ENCODE measurements at places on chromosomes 12 and 14.

- H3K4me3 ChIP-seq = no peak overlapping the region
- H3K36me3 ChIP-seq = no peaks in the 10 kb centered on the region
These were observed 123.0 kb downstream of the GLT1D1 start for GRCh38 chr12:128976120-128976738.

DNA sequence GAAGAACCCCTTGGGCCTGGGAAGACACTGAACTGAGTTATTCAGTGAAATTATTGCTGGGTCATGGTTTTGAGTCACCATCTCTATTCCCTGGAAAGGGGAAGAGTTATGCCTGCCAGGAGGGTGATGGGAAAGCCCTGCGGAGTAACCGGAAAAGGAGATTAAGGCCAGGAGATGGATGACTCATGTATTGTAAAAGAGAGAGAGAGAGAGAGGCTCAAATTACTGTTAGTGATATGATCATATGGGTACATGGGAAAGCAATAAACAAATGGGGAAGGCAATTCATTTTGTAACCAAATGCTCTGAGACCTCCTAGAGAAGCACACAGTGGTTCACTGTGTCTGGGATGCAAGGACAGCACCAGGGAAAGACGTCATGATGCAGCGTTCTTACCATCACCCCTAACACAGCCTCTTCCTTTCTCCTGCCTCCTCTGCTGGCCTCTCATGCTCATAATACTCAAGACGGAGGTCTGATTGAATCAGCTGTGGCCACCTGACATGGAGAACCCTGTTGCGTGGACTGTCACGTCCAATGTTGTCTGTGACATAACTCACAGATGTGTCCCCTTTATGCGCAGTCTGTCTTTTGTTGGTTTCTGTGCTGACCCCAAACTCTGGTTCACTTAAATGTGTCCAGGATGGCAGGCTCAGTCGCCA is 243.7 kb downstream of the TMEM132D start:
- H3K27ac ChIP-seq = no peak overlapping the region
- H3K4me3 ChIP-seq = no peak overlapping the region
- H3K36me3 ChIP-seq = no peaks in the 10 kb centered on the region
- DNase-seq = no peak
- no peaks in the 10 kb centered on the region for H3K4me1 ChIP-seq

- no peaks in the 10 kb centered on the region for H3K36me3 ChIP-seq
- no peak overlapping the region for H3K4me3 ChIP-seq
- no peaks in the 10 kb centered on the region for H3K27me3 ChIP-seq
- no peaks in the 10 kb centered on the region for H3K4me1 ChIP-seq
- no peak for DNase-seq
- H3K27ac ChIP-seq = no peak overlapping the region
These were observed 953.5 kb upstream of the MDGA2 start for GRCh38 chr14:48628870-48629269.

DNA sequence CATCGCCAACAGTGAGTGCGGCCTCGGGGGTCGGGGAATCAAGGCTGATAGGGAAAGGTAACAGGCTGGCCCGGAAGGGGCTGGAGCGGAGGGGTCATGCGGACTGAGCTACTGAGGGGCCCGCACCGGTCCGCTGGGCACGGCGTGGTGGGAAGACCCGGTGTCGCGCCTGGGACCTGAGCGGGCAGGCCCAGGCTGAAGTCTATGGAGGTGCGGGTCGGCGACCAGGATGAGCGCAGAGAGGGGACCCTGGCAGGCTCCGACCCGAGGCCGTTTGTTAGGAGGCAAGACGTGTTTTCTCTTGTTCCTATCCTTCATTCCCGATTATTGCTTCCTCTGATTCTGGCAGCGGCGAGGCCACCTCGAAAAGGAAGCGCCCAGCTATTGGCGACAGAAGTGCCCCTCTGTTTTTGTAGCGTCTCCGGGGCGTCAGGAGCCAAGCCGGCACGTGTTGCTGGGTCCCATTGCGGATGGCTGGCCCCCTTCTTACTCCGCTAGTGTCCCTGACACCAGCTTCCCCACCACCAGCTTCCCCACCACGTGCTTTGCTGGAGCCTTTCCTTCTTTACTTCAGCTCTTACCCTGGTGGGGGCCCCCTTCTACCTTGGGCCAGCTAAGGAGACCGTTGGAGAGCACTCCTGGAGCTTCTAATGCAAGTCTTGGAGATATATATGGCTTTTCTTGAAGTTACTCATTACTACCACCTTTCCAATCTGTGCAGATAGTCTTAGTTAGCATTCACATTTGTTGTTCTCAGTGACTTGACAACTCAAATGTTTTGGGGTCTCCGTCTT is 653 bp downstream of the PA2G4 start:
- no peaks in the 10 kb centered on the region for H3K27me3 ChIP-seq
- H3K27ac ChIP-seq = peak overlapping the region; percentile 94
- H3K4me3 ChIP-seq = peak overlapping the region; percentile 71
- peaks cover 10% of the 10 kb centered on the region for H3K4me1 ChIP-seq
- no peak for DNase-seq

GRCh38 chr14:67232066-67232465 is 9.2 kb upstream of the PALS1 start:
- no peaks in the 10 kb centered on the region for H3K27me3 ChIP-seq
- H3K36me3 ChIP-seq = no peaks in the 10 kb centered on the region
- no peak overlapping the region for H3K27ac ChIP-seq

DNA sequence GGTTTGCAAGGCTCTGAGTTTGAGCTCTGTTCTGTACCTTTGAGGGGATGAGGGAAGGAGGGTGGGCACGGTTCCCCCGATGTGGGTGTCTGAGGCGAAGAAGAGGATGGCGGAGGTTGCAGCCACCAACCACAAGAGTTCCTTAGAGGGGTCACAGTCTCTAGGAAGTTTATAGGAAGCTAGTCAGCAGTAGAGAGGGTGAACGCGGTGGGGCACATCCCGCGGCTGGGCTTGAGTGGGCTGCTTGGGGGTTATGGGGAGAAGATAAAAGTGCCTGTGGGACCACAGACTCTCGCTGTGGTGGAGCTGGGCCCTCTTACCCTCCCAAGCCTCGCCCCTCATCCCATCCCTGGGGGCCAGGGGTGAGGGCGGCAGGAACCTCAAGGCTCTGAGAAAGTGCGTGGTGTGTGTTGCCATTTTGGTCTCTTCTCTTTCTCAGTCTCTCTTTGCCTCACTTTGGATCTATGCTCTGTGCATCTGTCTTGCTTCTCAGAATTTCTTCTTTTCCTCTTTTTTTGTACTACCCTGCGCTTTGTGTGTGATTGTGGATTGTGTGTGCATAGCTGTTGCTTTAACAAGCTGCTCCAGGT is 2.7 kb downstream of the CD4 start:
- no peaks in the 10 kb centered on the region for H3K36me3 ChIP-seq
- no peak for DNase-seq
- no peak overlapping the region for H3K27ac ChIP-seq
- no peaks in the 10 kb centered on the region for H3K27me3 ChIP-seq
- H3K4me3 ChIP-seq = peak overlapping the region; percentile 7
- H3K4me1 ChIP-seq = no peaks in the 10 kb centered on the region

DNA sequence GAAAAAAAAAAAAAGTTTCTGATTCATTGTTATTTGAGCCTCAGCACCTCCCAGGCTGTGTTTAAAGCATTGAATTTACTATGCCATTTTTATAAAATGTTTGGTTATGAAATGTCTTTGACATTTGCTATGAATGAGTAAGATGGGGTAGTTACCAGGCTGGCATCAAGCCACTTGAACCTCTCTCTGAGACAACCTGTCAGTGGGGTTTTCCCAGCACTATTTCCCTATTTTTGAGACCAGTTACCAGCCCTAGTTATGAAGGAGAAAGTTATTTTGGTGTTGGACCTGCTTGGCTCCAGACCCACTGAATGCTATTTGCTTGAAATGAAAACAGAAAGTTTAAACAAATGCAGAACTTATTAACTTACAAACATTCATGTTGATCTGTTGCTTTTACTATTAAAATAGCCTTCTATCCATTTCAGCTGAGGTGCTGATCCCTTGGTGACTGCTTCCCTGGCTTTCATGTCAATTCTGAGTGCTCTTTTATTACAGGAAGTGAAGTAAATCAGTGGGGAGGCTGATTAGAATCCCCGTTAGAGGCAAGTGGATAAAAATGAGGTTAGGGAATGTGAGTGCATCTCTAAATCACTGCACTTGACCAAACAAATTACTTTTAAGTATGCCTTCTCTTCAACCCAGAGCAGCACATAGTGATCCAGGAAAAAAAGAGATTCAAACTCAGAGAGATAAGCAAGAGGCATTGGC is 37.8 kb downstream of the LLPH start:
- H3K4me3 ChIP-seq = no peak overlapping the region
- H3K27me3 ChIP-seq = no peaks in the 10 kb centered on the region
- H3K4me1 ChIP-seq = no peaks in the 10 kb centered on the region
- DNase-seq = no peak
- no peaks in the 10 kb centered on the region for H3K36me3 ChIP-seq

- H3K27ac ChIP-seq = peak within 1 kb of the TSS; percentile 93
- no peaks in the 10 kb centered on the region for H3K4me1 ChIP-seq
- no peaks in the 10 kb centered on the region for H3K36me3 ChIP-seq
- H3K27me3 ChIP-seq = no peaks in the 10 kb centered on the region
- peak within 1 kb of the TSS; percentile 93 for H3K4me3 ChIP-seq
These were observed at the start of gene SRGAP1 for GRCh38 chr12:63844391-63845341. SRGAP1 (plus strand) TSS chr12:63844700; CDS start chr12:63844817, 117 bp downstream.

GRCh38 chr12:92193063-92193462 is 47.4 kb upstream of the BTG1 start:
- H3K4me1 ChIP-seq = no peaks in the 10 kb centered on the region
- H3K27ac ChIP-seq = no peak overlapping the region
- H3K36me3 ChIP-seq = no peaks in the 10 kb centered on the region
- no peak for DNase-seq

- H3K27ac ChIP-seq = no peak overlapping the region
- H3K4me1 ChIP-seq = no peaks in the 10 kb centered on the region
- no peaks in the 10 kb centered on the region for H3K27me3 ChIP-seq
- DNase-seq = no peak
- no peaks in the 10 kb centered on the region for H3K36me3 ChIP-seq
These were observed 16.9 kb upstream of the BEGAIN start for GRCh38 chr14:100604121-100604501.

DNA sequence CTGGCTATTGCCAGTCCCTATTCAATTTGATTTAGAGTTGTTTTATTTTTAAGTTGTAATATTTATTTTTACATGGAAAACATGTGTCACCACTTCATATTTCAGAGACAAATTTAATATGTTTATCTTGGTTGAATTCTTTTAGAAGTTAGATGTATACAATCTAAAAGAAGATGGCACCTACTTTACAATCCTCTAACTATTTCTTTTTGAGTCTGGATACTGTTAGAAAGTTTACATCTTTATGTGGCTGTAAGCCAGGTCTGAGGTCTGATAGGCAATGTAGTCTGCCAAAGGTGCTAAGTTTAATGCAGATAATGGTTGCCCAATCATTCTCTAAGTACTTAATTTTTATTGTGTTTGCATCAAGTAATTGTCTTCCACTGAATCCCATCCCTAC is 7.2 kb upstream of the LMO3 start:
- no peaks in the 10 kb centered on the region for H3K36me3 ChIP-seq
- DNase-seq = no peak
- no peak overlapping the region for H3K4me3 ChIP-seq

GRCh38 chr12:53961025-53961761 is 6.5 kb downstream of the HOXC12 start:
- H3K4me3 ChIP-seq = peak overlapping the region; percentile 5
- no peaks in the 10 kb centered on the region for H3K4me1 ChIP-seq
- no peak overlapping the region for H3K27ac ChIP-seq
- H3K36me3 ChIP-seq = no peaks in the 10 kb centered on the region
- peaks cover 99% of the 10 kb centered on the region for H3K27me3 ChIP-seq
- no peak for DNase-seq

DNA sequence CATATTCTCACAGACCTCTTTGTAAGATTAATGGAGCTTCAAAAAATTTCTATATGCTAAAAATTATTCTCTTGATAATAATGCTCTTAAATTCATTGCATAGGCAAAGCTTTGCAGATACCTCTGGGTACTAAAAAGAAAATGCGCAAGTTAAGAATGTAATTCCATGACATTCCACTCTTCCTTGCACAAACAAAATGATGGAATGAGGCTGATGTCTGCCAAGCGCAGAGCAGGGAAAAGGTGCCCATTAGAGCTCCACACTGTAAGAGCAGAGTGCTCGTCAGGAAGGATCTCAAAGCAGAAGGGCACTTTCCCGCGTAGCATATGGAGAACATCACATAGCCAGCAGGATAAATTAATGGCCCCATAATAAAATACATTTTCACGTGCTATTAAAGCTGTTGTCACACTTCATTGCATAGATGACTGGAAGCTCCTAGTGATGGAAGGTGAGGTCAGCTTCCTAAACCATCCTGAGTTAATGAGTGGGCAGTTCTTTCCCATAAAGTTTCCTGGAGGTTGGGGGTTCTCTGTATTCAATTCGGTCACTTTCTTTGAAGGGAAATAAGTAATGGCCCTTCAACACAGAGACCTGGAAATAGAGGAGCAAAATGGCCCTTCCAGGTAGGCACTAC is 1058.9 kb downstream of the GALC start:
- H3K4me3 ChIP-seq = no peak overlapping the region
- H3K4me1 ChIP-seq = no peaks in the 10 kb centered on the region
- no peak overlapping the region for H3K27ac ChIP-seq

DNA sequence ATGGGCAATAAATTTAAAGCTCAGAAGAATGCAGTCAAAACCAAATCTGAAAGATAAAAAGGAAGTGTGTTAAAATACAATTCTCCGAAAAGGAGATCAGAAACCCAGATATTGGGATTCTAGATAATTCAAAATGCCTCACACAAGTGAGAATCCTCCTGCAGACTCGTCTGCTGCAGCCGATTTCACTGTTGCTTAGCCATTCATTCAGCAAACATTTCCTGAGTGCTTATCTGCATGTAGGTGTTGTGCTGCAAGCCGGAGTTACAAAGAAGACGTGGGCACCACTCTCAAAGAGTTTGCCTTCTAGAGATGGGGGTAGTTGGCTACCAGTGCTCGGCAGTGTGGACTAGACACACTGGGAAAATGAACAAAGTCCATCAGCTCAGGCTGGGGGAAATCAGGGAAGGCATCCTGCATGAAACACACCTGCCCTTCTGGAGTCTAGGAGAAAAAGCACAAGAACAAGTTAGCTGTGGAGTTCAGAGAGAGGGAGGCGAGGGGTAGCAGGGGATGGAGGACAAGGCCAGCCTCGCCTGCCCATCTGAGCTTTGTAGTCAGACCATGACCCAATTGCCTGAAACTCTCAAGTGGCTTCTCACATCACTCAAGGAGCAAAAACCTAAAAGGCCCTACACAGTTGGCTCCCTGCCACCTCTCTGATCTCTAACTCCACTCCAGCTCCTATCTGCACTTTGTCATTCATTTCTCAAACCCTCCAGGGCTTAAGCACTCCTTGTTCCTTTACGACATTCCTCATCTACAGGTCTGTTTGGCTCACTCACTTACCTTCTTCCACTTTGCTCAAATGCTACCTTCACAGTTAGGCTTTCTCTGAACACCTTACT is 310.0 kb upstream of the DDHD1 start:
- no peaks in the 10 kb centered on the region for H3K4me1 ChIP-seq
- H3K27me3 ChIP-seq = no peaks in the 10 kb centered on the region
- H3K4me3 ChIP-seq = no peak overlapping the region
- H3K27ac ChIP-seq = no peak overlapping the region

GRCh38 chr14:32587461-32587860 is 258.4 kb downstream of the AKAP6 start:
- no peaks in the 10 kb centered on the region for H3K4me1 ChIP-seq
- H3K4me3 ChIP-seq = no peak overlapping the region
- DNase-seq = no peak
- no peaks in the 10 kb centered on the region for H3K36me3 ChIP-seq

GRCh38 chr12:109247831-109248654 is 61.0 kb downstream of the FOXN4 start:
- H3K4me3 ChIP-seq = no peak overlapping the region
- H3K36me3 ChIP-seq = peaks cover 7% of the 10 kb centered on the region
- H3K4me1 ChIP-seq = no peaks in the 10 kb centered on the region
- no peak for DNase-seq

- no peaks in the 10 kb centered on the region for H3K27me3 ChIP-seq
- H3K36me3 ChIP-seq = no peaks in the 10 kb centered on the region
- H3K4me1 ChIP-seq = peaks cover 5% of the 10 kb centered on the region
- peak overlapping the region; percentile 95 for H3K27ac ChIP-seq
- H3K4me3 ChIP-seq = peak overlapping the region; percentile 100
These were observed 2.1 kb downstream of the RNF10 start for GRCh38 chr12:120536064-120536791.

Data from breast epithelium (tissue), 4 donors.